ENCODE measurements at places on chromosomes 11 and 22. TPM values are rescaled to one million over a fixed set of nuclear protein-coding genes. Genes with fewer than 3 reads are reported as not detected.

The NUDT8 gene
- total RNA-seq, result 14.2 TPM

GRCh38 chr11:107337917-107338316 is 119.7 kb downstream of the CWF19L2 start:
- DNase-seq, result no peak

DNA sequence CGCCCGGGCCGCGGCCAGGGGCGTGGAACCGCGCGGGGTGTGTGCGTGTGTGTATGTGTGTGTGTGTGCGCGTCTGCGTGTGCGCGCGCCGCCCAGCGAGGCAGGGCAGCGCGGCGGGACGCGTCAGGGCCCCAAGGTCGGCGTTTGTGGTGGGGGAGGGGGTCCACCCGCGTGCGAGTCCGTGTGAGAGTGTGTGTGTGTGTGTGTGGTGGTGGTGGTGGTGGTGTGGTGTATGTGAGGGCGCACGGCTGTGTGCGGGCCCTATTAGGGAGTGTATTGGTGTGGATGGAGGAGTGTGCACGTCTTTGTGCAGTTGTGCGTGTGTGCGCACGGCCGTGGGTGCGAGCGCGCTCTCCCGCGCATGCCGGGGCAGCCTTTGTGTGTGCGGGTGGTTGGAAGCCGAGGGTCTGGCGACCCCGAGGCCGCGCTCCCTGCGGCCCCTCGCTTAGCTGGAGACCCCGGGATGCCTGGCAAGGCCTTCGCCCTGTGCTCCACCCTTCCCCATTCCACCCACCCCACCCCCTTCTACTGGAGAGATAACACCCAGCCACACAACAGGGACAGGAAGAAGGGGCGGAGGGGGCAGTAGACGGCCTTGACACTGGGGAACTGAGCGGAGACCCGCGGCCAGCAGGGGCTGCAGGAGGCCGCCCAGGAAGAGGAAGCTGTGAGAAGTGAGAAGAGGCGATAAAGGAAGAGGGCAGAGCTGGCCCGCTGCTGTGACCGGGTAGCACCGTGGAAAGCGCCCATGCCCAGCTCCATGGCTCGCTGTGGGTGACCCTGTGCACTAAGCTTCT is 528 bp upstream of the ARRB1 start:
- DNase-seq, result no peak

- no peak for DNase-seq
These were observed 67.8 kb downstream of the ARHGEF12 start for GRCh38 chr11:120403966-120404365.
